ENCODE measurements at places on chromosomes 1 and 21. TPM values are rescaled to one million over a fixed set of nuclear protein-coding genes. Genes with fewer than 3 reads are reported as not detected.

DNA sequence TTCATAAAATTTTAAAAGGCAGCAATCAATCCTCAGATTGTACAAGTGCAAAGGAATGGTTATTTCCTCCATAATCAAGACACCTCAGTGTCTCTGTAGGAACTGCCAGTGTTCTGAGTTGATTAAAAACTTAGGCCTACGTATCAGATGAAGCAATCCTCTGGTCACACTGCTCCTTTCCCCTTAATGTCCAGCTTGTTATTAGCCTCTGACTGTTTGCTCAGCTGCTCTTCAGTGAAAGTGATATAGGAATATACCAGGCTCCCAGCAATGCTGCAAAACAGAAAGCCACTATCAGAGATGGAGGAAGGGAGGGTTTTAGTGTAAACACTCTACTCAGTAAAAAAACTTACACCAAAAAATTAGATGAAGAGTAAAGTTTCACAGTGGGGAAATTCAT is 49.8 kb downstream of the SLC35D1 start:
- DNase-seq = no peak

- peak; percentile 77 for DNase-seq
These were observed 6.0 kb downstream of the CYB561D1 start for GRCh38 chr1:109499661-109500536.

The LDLRAD1 gene
- total RNA-seq = not detected

The CFHR3 gene
- not detected for total RNA-seq
